ENCODE measurements at places on chromosomes 3 and 15.

DNA sequence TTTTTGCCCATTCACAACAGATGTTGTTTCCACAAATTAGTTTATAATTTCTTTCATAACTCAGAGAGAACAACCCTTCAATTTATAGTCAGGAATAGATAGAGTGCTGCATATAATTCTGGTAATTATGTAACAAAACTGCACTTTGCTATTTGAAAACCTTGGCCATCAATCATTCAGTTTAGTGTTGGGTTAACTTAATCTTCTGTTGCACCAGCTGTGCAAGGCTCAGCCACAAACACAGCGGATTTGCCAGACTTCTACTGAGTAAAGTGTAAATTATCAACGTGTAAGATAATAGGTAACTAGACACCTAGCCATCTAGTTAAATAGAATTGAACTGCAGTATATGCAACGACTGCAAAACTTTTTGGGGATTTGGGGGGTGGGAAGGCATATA, 1064.3 kb upstream of the EPHA6 start:
- no peak for DNase-seq

- no peak for DNase-seq
These were observed 75.7 kb upstream of the FAM3D start for GRCh38 chr3:58742239-58742638.

DNA sequence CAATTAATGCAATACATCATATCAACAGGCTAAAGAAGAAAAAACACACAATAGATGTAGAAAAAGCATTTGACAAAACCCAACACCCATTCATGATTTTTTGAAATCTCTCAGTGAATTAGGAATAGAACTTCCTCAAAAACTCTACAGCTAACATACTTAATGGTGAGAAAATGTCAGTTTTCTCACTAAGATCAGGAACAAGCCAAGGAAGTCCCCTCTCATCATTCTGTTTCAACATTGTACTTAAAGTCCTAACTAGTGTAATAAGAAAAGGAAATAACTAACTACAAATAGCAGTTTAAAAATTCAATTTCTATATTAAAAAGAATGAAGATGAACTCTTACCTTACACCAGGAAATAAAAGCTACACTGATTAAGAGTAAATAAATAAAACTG, 77.8 kb downstream of the DCLK3 start:
- no peak for DNase-seq

DNA sequence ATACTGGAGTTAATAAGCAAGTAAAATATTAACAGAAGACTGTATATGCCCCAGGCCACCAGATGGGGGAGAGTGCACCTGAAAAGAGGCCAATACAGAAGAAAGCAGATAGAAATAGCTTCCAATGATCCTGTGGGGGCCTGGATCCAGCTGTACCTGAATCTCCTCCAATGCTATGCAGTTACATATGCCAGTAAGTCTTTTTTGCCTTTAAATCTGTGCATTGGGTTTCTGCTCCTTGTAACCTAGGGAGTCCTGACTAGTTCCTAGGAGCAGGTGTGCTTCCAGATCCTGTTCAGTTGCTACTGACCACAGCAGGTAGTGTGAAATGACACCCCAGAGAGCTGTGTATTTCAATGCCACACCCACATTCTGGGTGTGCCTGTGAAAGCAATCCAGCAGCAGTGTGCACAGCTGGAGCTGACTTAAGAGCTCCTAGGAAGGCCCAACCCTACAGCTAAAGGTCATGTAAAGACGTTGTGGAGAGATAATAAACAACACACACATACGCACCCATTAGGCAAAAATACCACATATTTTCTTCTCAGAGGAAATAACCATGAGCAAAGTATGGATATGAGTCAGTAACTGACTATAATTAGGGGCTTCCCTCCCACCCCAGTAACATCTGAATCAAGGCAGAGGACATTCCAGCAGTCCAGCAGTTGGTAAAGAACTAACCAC, 62.2 kb upstream of the AKAP13 start:
- DNase-seq: no peak

GRCh38 chr15:63942486-63943365, 103.6 kb downstream of the DAPK2 start:
- DNase-seq: no peak

GRCh38 chr3:64509206-64509605, 178.6 kb downstream of the ADAMTS9 start:
- DNase-seq: no peak

- no peak for DNase-seq
These were observed 133.4 kb downstream of the SSR3 start for GRCh38 chr3:156421534-156421933.

- DNase-seq: no peak
These were observed 845 bp downstream of the CNTN3 start for GRCh38 chr3:74613521-74614106.
